ENCODE measurements at places on chromosomes 13 and 19. TPM values are rescaled to one million over a fixed set of nuclear protein-coding genes. Genes with fewer than 3 reads are reported as not detected.

The TJP3 gene
- polyA plus RNA-seq, result 9.4 TPM

The NLRP12 gene
- polyA plus RNA-seq, result 0.10 TPM

DNA sequence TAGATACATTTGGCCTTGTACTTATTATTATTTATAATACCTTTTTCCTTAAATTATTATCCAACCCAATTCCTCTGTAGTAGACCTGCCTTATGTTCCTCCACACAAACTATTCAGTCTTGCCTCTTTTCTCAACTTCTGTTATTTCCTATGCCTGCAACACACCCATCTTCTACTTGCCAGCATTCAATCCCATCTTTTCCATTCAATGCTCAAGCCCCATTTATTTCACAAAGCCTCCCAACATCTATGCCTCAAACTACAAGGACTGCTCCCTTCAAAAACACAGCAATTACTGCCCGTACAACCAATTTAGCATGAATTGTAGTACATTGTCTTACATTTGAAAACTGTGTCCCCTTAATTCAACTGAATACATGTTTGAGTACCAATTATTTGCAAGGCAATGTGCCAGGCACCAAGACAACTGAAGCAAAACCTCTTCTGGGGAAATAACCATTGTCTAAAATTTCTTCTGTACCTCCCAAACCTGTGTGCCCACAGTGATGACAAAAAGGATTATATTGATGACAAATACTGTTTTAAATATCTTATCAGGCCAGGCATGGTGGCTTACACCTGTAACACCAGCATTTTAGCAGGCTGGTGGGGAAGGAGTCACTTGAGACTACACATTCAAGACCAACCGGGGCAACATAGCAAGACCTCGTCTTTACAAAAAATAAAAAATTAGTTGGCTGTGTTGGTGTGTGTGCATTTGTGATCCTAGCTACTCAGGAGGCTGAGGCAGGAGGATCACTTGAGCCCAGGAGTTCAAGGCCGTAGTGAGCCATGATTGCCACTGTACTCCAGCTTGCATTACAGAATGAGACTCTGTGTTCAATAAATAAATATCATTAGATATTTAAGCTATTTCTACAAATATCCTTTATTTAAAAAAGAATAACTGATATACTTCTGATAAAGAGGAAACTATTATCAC, 35.1 kb downstream of the ELF1 start:
- no peak for DNase-seq

DNA sequence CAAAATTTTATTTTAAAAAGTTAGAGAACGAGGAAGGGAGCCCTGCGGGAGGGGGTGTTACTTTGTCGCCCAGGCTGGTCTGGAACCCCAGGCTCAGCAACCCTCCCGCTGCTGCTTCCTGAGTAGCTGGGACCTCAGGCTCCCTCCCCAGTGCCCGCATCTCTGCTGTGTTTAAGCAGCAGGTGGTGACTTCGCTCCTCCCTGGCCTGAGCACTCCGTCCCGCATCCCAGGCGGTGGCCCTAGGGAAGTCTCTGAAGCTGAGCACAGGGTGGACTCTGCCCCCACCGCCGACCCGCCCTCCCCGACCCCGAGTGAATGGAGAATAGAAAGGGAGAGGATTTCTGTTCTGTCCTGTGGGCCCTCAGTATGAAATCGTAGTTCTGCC, 30.5 kb downstream of the ZNF701 start:
- no peak for DNase-seq

The SCN1B gene
- 0.92 TPM for polyA plus RNA-seq

The CALR3 gene
- not detected for polyA plus RNA-seq

DNA sequence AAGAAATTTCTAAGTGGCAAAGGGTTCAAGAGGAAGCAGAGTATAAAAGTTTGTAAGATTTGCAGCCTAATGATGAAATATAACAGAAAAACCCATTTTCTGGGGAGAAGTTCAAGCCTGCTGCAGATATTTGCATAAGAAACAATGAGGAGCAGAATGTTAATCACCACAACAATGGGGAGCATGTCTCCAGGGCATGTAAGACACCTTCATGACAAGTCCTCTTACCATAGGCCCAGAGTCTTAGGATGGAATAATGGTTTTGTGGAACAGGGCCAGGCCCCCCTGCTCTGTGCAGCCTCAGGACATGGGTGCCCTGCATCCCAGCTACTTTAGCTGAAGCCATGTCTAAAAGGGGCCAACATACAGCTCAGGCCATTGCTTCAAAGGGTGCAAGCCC, 809.0 kb upstream of the SLITRK5 start:
- DNase-seq, result no peak

DNA sequence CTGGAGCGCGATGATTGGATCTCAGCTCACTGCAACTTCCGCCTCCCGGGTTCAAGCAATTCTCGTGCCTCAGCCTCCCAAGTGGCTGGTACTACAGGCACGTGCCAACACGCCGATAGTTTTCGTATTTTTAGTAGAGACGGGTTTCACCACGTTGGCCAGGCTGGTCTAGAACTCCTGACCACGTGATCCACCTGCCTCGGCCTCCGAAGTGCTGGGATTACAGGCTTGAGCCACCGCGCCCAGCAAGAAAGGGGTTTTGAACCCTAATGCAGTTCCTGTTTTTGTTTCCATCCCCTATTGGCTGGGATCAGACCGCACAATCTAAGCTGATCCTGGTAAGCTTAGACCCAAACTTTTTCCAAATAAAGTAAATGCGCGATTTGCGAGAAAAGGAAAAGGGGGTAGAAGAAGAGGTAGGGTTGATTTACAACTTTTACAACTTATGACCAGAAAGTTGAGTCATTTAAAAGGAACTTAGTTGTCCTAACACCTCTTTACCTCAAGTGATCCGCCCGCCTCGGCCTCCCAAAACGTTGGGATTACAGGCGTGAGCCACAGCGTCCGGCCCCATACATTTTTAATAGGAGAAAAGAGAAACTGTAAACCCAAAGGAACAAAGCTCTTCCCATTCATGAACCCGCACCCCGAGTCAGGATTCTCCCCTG, 764 bp downstream of the ZNF626 start:
- peak; percentile 27 for DNase-seq

The C19orf73 gene
- polyA plus RNA-seq, result 0.80 TPM
